AG09309 (cell line): ENCODE measurements at places on chromosomes 16 and 17.

- DNase-seq: no peak
Measured at GRCh38 chr16:1224558-1224957, 510 bp downstream of the TPSG1 start.

- no peak for DNase-seq
Measured at GRCh38 chr17:48570325-48571023, 7.7 kb downstream of the HOXB4 start.

- DNase-seq: no peak
Measured at GRCh38 chr17:16435925-16436886, 20.8 kb downstream of the TRPV2 start.

DNA sequence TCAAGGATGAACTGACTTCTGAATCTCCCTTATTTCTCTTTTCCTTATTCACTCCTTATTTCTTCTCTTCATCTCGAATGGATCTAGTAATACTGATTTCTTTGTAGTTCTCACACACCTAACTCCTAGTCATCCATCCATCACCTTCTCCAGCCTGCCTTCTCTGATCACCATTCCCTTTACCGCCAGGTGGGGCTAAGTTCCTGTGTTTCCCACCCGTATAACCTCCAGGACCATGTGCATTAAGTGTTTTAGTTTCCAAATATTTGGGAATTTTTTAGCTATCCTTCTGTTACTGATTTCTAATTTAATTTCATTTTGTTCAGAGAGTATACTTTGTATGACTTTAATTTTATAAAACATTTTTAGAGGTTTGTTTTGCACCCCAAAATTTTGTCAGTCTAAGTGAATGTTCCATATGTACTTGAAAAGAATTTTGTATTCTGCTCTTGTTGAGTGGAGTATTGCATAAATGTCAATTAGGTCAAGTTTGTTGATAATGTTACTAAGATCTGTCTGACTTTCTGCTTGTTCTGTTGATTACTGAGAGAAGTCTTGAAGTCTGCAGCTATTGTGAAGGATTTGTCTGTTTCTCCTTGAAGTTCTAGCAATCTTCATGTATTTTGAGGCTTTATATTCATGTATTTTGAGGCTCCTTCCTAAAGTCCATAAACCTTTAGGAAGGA, 8.8 kb downstream of the BPTF start:
- DNase-seq: no peak

DNA sequence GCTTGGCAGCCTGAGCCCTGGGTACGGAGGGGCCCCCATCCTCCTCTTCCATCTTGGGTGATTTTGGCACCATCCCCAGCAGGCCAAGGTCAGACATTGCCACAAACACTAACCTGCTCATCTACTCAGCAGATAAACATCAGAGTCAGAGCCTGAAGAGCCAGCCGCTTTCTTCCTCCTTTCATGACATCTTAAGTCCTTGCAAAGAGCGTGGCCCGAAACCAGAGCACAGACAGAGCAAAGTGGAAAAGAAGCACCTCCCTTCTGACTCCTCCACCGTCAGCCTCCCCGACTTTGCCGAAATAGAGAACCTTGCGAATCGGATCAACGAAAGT, 60.4 kb upstream of the RPH3AL start:
- no peak for DNase-seq
